ENCODE measurements at places on chromosomes 16 and 17.
A peak's percentile ranks its signal among the peaks of the same experiment; 100 is the strongest.

DNA sequence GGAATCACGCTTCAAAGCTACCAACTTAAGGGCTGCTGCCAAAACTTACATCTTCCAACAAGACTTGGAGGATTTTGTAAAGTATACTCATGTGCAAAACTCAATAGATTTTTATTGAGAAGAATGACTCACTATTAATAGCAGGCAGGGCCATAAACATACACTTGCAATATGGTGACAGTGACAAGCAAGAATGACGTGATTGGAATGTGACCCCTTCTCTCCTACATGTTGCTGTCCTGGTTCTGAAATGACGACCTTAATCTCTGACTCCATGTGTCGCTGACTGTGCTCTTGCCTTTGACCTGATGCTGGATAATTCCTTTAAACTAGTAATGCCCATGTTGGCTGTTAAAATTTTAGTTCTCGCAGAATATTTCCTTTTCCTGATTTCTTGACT is 174.5 kb downstream of the PARN start:
- peak; percentile 25 for DNase-seq

GRCh38 chr17:14923981-14924380 is 341.1 kb downstream of the PMP22 start:
- DNase-seq, result no peak

DNA sequence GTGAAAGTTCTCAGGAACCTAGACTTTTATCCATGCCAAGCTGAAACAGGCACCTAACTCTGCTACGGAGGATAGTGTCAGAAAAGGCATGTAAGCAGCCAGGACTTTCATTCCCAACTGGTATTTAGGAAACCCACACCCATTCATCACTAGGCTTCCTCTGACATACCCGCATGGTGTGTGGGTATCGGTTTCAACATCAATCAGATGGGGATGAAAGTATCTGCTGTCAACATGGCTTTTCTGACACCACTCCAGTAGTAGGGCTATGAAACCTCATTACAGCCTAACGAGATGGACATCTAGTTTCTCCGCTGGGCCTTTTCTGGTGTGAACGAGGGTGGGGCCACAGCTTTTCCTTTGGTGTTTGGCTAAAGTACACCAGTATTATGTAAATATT is 1178.3 kb downstream of the CDH11 start:
- no peak for DNase-seq

DNA sequence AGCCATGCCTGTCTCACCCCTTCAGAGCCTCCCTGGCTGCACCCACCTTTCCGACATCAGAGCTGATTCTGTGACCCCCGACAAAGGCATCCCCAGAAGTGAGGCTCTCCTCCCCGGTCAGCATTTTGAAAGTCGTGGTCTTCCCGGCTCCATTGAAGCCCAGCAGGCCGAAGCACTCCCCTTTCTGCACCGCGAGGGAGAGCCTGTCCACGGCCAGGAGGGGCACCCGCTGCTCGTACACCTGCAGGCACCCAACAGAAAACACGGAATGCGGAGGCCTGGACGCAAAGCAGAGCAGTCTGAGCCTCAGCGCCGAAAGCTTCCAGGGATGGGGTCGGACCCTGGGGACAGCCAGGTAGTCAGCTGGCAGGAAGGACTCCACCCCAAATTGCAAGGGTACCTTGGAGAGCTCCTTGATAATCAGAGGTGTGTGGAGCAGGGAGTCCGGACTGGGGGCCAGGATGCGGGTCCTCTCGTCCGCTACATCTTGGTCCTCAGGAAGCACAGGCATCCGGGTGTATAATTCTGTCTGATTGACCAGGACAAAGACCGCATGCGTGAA is 13.1 kb upstream of the RNPS1 start:
- no peak for DNase-seq

- DNase-seq, result no peak
Observed at GRCh38 chr17:61470530-61471136, 18.4 kb downstream of the TBX4 start.

- no peak for DNase-seq
Observed at GRCh38 chr16:6576113-6576512, 756.5 kb upstream of the RBFOX1 start.

GRCh38 chr16:57091975-57092785 is at the start of gene CPNE2:
Gene CPNE2 (plus strand): TSS chr16:57092583. CDS start chr16:57110743, 18,160 bp downstream.
- DNase-seq, result peak; percentile 59

DNA sequence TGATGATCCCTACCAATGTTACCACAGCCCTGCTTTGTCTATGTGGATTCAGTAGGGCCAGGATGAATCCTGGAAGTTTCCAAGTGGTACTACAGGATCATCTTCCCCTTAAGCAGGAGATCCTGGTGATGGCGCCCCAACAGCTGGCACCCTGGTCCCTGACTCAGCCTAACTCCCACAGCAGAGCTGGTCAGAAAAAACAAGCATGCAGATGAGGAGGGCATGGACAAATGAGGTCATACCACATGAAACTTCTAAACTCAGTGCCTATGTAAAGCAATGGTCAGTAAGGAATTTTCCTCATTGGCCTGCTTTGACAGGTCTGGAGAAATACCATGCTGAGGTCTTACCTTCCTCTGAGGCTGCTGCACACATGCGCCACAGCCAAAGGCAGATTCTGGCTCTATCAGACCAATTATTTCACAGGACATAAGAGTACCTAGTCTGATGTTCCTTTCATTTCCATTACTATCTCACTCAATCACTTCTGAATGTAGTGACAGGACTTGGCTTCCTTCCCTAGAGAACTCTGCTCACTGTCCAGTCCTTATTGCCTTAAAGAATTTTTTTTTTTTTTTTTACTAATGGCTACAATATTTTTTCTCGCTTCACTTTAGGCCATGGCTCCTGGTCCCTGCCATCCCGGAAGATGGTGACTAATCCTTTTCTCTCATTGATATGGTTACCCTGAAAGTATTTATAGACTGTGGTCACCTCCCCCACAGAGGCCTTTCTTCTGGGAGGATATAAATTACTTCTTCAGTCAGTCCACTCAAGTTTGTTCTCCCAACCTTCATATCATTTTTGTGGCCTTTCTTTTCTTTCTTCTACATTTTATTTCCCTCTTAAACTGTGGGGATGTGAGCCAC is 525.2 kb upstream of the PSMD7 start:
- no peak for DNase-seq

GRCh38 chr17:9309216-9309615 is 266.4 kb downstream of the STX8 start:
- no peak for DNase-seq

GRCh38 chr16:14036889-14037288 is 34.2 kb upstream of the MRTFB start:
- DNase-seq, result no peak

DNA sequence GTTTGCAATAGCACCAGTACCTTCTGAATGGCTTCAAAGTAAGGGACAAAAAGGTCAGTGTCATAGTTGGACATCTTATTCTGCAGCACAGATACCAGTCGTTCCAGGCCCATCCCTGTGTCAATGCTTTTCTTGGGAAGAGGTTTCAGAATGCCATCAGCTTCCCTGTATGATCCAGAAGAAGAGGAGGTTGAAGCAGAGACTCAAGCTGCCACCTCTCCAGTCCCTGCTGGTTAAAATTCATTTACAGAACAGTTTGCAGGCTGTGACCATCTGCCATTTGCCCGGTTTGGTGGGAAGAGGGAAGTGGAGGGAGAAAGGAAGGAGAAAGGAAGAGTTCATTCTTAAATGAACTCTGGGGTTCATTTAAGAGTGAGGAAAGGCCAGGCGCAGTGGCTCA is 18.4 kb upstream of the EXOSC6 start:
- no peak for DNase-seq

DNA sequence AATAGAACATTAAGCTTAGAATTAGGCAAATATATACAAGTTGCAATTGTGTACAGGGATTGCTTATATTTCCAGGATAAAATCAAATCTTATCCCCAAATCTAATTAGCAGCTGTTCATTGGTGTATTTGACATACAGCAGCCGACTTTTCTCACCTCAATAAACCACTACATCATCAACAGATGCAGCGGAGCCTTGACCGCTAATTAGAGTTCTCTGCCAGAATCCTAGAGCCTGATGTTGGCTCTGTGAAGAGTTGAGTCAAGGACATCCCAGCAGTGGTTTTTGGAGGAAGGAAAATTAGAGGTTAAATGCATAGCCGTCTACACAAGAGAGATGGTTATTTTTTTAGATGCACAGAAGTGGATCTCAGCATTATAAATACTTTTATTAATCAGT is 221.9 kb upstream of the CACNG5 start:
- no peak for DNase-seq

- no peak for DNase-seq
Observed at GRCh38 chr16:72219282-72219681, 47.3 kb upstream of the PMFBP1 start.

GRCh38 chr16:87600246-87600645 is 2.1 kb upstream of the JPH3 start:
- DNase-seq, result no peak

GRCh38 chr17:63549289-63549945 is 860 bp upstream of the DCAF7 start:
- DNase-seq, result no peak

GRCh38 chr16:72362973-72363372 is 191.0 kb upstream of the PMFBP1 start:
- no peak for DNase-seq

DNA sequence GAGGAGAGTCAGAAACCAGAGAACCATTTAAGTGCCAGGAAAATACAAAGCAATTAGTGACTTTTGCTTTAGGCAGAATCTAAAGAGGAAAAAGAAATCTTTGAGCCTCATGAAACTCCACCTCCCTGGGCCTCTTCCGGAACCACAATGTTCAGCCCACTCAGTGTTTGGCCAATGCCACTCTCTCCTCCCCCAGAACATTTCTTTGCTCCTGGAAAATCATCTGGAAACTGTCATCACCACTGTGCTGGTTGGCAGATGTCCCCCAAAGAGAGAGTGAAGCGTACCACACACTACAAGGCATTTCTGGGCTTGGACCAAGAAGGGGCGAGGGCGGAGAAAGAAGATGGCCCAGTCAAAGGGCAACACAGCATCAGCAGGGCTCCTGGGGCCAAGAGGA is 7.1 kb upstream of the SOX9 start:
- no peak for DNase-seq

- DNase-seq, result peak; percentile 58
Observed at GRCh38 chr17:39069114-39069756, 82.2 kb downstream of the PLXDC1 start.

DNA sequence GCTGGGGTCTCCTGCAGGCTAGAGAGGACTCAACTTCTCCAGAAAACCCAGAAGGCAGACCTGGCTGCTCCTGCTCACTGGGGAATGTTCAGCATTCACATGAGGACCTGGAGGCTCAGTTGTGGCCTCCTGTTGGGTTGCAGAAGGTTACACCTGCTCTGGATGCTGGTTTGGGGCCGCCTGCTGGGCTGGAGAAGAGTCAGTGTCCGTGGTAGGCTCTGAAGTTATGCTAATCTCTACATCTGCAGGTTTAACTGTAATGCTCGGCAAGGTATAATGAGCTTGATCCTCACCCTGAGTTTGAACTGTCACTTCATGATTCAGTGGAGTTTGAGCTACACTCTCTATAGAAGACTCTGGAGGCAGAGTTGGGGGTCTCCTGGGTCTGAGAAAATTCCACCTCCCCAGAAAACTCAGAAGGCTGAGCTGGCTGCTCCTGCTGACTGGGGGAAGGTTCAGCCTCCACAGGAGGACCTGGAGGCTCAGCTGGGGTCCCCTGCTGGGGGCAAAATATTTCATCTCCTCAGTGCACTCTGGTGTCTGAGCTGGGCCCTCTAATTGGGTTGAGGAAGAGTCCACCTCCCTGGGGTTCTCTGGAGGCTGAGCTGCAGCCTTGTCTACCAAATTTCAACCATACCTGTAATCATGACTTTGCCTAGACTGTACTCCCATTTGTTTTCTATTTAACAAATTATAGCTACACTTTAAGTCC is 23.5 kb downstream of the RDM1 start:
- DNase-seq, result no peak

DNA sequence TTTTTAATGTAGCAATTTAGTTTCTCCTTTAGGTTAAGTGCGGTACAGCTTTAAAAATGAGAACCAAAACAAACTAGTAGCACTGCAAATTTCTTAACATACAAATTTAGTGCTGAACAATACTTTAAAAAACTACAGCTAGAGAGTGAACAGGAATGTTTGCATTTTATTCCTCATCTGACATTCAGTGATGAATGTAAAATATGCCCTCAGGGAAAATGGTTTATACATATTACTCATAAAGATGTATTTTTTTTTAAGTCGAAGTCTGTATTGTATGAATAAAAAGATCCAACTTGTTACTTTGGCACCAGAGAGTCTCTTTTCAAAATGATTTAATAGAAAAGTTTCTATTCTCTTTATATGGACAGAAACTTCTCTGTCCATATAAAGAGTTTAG is 96.8 kb downstream of the BRIP1 start:
- no peak for DNase-seq

DNA sequence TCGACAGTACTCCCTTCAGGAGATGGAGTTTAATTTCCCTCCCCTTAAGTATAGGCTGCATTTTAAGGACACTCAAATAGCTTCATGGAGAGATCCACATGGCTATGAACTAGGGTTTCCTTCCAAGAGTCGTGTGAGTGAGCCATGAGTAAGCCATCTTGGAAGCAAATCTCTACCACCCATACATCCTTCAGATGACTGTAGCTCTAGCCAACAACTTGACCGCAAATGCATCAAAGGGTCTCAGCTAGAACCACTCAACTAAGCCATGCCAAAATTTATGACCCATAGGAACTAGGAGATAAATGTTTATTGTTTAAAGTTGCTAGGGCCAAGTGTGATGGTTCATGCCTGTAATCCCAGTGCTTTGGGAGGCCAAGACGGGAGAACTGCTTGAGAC is 43.4 kb downstream of the METTL16 start:
- DNase-seq, result no peak

GRCh38 chr17:44518032-44518431 is 14.8 kb upstream of the GPATCH8 start:
- no peak for DNase-seq

DNA sequence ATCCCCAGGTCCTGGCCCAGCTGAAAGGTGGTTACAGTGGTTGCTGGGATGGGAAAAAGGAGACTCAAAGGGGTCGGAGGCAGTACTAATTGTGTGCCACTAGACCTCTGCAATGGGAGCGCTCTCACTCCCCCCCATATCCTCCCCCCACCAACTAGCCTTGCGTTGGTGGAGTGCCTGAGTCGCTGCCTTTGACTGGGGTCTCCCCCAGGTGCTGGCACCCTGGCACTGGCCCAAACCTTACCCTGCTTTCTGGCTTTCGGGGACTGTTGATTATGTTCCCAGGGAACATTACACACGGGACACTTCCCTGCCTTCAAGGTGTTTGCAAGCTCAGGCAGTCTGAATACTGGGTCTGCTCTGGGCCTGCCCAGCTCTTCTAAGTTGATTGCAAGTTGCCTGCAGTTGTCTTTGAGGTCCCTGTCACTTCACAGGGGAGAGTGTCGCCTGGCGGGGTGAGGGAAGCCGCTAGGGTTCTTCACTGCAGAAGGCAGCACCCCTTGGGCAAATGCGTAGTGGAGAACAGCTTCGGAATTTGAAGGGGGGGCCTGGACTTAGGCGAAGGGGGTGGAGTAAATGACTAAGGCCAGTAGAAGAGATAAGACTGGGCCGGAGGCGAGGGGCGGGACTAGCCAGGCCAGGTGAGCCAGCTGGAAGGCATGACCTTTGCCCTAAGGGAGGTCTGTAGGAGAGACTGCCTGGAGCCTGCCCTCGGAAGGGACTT is 98.0 kb downstream of the RAB11FIP4 start:
- no peak for DNase-seq

Data from RKO (cell line).